ENCODE measurements at places on chromosomes 5 and 9.

- H3K27ac ChIP-seq: no peak overlapping the region
- H3K36me3 ChIP-seq: no peaks in the 10 kb centered on the region
- H3K4me3 ChIP-seq: no peak overlapping the region
Measured at GRCh38 chr5:106833517-106833916, 837.2 kb downstream of the EFNA5 start.

GRCh38 chr5:329121-329735, 7.7 kb downstream of the AHRR start:
- no peaks in the 10 kb centered on the region for H3K27me3 ChIP-seq
- no peak overlapping the region for H3K4me3 ChIP-seq
- H3K27ac ChIP-seq: no peak overlapping the region
- no peaks in the 10 kb centered on the region for H3K4me1 ChIP-seq

GRCh38 chr9:36263683-36264082, 5.4 kb upstream of the GNE start:
- no peak overlapping the region for H3K27ac ChIP-seq
- DNase-seq: no peak
- no peaks in the 10 kb centered on the region for H3K36me3 ChIP-seq
- H3K4me3 ChIP-seq: no peak overlapping the region

DNA sequence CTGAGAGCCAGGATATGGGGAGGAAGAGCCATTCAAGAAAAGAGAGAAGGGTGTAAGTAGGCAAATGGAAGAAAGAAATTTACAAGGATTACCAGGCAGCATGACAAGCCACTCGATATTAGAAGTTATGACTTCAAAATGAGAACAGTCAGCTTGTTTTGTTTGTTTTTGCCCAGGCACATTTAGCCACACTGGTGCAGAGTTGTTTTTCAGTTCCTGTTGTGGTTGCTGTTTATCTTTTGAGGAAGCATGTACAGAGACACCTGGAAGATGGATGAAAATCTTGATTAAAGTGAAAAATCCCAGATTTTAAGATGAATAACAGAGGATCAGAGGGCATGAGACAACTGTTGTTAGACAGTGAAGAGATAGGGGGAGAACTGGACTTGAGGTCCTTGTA, 199.1 kb downstream of the MTRR start:
- no peaks in the 10 kb centered on the region for H3K4me1 ChIP-seq
- no peak overlapping the region for H3K27ac ChIP-seq
- no peak for DNase-seq

- H3K4me1 ChIP-seq: peaks cover 61% of the 10 kb centered on the region
- peaks cover 30% of the 10 kb centered on the region for H3K36me3 ChIP-seq
- H3K27ac ChIP-seq: peak overlapping the region; percentile 6
- H3K27me3 ChIP-seq: no peaks in the 10 kb centered on the region
Measured at GRCh38 chr5:172164769-172165212, 23.2 kb downstream of the STK10 start.
